ENCODE measurements at places on chromosomes 4 and X.
A peak's percentile ranks its signal among the peaks of the same experiment; 100 is the strongest.

GRCh38 chr4:133152330-133152821 is 3.3 kb downstream of the PCDH10 start:
- DNase-seq, result no peak

DNA sequence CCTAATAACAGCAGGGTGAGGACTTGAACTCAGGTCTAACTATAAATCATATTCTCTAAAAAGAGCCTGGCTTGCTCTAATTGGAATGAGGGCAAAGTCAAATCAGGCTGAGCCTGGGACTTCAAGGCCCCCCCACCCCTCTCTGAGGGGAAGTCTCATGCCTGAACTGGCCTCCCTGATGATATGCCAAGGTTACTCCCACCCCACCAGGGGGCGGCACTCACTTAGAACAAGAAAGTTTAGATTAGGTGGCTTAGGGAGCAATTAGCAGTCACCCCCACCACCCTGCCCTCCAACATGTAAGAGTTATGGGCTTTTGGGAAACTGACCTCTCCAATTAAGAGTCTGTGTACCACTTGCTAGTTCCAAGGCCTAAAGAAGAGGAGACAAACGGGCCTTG is 2.7 kb downstream of the FOXO4 start:
- DNase-seq, result no peak

- DNase-seq, result no peak
Observed at GRCh38 chr4:72577211-72577610, 8.2 kb upstream of the ADAMTS3 start.

DNA sequence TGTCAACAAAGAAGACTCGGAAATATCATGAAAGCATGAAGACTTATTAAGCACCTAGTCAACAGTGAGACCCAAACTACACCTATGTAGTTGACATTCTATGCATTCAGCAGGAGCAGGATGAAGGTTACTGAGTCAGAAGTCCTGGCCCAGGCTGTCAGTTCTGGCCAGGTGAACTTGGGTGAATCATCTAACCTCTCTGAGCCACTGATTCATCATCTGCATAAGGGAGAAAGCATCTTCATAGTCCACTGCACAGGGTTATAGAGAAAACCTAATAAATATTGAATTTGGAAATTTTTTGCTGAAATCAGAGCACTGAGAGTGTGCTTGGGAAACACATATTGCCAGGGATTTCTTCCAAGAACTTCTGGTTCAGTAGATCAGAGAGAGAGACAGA is 296.0 kb upstream of the SFRP2 start:
- DNase-seq, result no peak

- DNase-seq, result no peak
Observed at GRCh38 chr4:69057620-69058409, 38.5 kb upstream of the UGT2B7 start.

DNA sequence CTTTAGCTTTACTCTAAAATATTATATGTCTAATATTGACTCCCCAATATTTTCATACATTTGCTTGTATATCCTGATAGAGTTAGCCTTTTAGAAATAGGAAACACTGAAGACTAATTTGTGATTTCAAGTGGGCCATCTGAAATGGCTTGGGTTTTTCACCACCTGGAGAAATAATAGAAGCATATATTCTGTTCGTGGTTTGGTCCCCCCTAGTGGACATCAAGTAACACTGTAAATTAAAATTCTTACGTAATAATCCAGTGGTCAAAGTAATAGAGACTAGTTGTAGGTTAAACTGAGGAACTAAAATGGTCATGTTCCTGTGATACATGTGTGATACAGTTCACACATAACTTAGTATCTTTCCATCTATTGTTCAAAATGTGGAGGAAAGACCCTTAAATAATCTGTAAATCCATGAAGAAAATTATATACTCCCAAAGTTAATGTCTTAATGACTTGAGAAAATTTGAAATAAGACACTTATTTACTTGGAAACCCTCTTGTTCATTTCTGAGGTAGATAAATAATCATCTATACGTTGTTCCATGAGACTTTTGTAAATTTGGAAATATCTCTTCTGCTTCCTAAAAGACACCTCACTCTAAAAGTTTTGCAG is 79.8 kb upstream of the SMARCAD1 start:
- DNase-seq, result no peak

- no peak for DNase-seq
Observed at GRCh38 chr4:41028392-41029076, 185.8 kb downstream of the APBB2 start.

DNA sequence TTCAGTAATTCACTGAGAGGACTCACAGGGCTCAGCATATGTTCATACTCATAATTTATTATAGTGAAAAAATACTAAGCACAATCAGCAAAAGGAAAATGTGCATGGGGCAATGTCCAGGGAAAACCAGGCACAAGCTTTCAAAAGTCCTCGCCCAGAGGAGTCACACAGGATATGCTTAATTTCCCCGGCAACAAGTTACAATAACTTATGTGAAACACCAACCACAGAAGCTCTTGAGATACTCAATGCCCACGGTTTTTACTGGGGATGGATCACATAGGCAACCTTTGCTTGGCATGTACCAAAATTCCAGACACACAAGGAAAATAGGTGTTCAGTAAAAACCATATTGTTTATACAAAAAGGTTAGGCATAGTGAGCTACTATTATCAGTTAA is 38.5 kb upstream of the STPG2 start:
- DNase-seq, result no peak

GRCh38 chr4:19721587-19721986 is 530.1 kb upstream of the SLIT2 start:
- DNase-seq, result no peak

GRCh38 chrX:129787336-129788055 is 7.7 kb downstream of the SASH3 start:
- DNase-seq, result no peak

- no peak for DNase-seq
Observed at GRCh38 chr4:41429280-41429669, 108.7 kb upstream of the LIMCH1 start.

GRCh38 chr4:70687821-70688794 is at the start of gene UTP3:
Gene UTP3, plus strand, starts transcription at chr4:70688532. Its CDS starts 146 bp downstream, at chr4:70688678.
- peak; percentile 96 for DNase-seq

DNA sequence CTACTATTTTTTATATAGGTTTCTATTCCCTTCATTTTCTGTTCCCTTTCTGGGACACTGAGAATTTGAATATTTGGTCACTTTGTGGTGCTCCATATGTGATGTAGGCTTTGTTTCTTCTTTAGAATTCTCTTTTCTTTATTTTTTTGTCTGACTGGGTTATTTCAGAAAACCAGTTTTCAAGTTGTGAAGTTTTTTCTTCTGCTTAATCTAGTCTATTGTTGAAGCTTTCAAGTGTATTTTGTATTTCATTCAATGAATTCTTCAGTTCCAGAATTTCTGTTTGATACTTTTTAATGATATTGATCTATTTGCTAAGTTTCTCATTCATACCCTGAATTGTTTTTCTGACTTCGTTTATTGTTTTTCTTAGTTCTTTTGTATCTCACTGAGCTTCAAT is 96.2 kb upstream of the HAND2 start:
- DNase-seq, result no peak

DNA sequence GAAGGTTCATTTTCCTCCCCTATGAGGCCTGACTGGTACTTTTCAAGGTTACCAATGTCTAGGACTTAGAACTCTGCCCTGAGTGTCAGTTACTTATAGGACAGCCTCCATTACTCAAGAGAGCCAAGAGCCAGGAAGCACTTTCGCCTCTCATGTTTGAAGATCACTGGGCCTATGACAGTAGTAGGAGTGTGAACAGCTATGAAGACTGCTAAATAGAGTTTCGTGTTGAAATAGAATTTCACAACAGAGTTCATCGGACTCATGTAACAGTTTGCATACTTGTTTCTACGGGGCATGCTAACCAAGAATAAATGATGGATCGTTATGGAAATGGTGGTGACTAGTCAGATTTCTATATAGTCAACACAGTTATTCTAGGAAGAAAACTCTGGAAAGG is 97.8 kb upstream of the GPC4 start:
- DNase-seq, result no peak

GRCh38 chrX:7233580-7234406 is 85.8 kb upstream of the PUDP start:
- no peak for DNase-seq

DNA sequence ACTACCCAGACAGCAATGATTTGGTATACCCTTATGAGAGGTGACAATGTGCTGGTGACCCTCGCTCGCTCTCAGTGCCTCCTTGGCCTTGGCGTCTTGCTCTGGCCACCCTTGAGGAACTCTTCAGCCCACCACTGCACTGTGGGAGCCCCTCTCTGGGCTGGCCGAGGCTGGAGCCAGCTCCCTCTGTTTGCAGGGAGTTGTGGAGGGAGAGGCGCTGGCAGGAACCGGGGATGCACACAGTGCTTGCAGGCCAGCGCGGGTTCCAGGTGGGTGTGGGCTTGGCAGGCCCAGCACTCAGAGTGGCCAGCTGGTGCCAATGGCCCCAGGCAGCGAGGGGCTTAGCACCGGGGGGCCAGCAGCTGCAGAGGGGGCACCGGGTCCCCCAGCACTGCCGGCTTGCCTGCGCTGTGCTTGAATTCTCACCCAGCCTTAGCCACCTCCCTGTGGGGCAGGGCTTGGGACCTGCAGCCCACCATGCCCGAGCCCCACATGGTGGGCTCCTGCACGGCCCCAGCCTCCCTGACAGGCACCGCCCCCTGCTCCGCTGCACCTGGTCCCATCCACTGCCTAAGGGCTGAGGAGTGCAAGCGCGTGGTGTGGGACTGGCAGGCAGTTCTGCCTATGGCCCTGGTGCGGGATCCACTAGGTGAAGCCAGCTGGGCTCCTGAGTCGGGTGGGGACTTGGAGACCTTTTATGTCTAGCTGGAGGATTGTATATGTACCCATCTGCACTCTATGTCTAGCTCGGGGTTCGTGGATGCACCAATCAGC is 857.0 kb upstream of the IGFBP7 start:
- DNase-seq, result no peak

DNA sequence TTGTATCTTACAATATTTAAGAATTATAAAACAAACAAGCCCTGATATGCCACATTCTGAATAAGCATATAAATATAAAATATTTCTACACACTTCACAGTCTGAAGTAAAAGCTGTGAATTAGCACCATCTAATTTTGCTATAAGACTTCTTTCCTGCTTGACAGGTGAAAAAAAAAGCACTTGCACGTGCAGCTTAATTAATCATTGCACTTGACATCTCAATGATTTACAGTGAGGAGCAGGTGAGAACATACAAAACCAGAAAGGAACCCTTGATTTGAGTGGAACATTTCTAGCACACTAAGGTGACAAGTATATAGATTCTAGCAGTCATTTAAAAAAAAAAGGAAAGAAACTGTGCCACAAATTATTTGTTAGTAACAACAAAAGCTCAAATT is 47.9 kb downstream of the CHIC2 start:
- no peak for DNase-seq

DNA sequence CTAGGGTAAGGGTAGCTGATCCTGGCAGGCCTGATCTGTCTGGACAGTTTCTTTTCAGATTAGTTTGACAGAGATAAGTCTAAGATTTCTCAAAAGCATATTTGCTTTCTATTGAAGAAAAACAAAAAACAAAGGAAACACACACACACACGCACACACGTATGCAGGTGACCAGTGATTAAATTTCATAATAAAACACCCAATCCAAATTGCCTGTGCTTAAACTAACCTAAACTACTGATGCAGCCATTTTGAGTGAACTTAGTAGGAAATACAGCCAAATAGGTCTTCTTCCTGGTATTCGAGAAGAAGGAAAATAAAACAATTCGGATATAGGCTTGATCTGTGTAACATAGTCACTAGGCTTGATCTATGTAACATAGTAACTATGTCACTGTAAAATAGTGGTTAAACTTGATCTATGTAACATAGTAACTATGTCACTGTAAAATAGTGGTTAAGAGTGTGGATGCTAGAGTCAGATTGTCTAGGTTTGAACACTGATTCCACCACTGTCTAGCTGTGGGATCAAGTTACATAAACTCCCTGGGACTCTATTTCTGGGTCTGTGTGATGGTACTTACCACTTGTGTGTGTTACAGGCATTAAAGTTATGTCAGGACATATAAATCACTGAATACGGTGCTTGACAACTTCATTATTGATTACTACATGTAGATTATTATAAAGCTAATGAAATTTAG is 9.8 kb upstream of the CCNG2 start:
- no peak for DNase-seq

DNA sequence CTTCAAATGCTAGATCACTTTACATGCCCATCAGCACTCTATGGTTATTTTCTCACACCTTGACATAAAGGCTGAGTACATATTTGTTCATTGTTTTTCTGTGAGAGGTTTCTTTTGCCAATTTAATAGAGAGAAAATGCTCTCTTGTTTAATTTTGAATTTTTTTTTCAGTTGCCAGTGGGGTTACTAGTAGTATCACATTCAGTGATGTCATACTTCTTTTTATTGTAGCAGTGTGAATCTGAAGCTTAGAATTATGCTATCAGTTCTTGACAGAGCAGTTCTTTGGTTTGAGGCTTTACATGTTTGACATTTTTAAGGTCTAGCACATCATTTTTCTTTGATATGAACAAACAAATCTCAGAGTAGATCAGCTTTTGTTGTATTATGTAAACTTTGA is 185.4 kb downstream of the NWD2 start:
- no peak for DNase-seq

- no peak for DNase-seq
Observed at GRCh38 chrX:55210931-55211677, 9.0 kb upstream of the PAGE5 start.

GRCh38 chrX:138748480-138748879 is 37.0 kb upstream of the FGF13 start:
- DNase-seq, result no peak

DNA sequence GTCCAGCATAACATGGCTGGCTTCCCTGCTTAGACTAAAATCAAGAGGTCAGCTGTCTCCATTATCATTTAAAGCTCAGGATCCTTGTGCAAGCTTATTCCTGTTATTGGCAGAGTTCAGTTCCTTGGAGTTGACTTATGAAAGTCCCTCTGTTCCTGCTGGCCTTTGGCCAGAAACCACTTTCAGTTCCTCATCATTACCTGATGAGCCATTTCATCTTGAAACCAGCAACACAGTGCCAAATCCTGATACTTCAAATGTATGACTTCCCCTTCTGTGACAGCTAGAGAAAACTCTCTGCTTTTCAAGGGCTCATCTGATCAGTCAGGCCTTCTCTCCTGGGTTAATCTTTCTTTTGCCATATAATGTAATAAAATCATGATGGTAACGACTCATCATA is 110.6 kb upstream of the FSTL5 start:
- no peak for DNase-seq

Data from vagina (tissue), 2 donors.